ENCODE measurements at places on chromosomes 2 and 18.

- no peak for DNase-seq
Measured at GRCh38 chr2:174202188-174202587, 46.1 kb downstream of the OLA1 start.

- no peak for DNase-seq
Measured at GRCh38 chr2:61718965-61719364, 134.9 kb downstream of the FAM161A start.

DNA sequence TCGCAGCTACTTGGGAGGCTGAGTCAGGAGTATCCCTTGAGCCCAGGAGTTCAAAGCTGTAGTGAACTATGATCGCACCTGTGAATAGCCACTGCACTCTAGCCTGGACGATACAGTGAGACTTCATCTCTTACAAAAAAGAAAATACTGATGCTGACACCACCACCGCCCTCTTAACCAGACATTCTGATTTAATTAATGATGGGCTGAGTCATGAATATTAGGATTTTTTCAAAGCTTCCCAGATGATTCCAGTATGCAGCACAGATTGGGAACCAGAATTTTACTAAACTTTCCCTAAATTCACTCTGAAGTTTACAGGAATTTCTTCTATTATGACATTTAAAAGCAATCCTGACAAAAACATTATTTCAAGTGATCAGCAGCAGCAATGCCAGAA is 130.1 kb downstream of the ERBB4 start:
- no peak for DNase-seq

- DNase-seq: peak; percentile 47
Measured at GRCh38 chr18:76494231-76495005, 624 bp downstream of the ZNF516 start.

DNA sequence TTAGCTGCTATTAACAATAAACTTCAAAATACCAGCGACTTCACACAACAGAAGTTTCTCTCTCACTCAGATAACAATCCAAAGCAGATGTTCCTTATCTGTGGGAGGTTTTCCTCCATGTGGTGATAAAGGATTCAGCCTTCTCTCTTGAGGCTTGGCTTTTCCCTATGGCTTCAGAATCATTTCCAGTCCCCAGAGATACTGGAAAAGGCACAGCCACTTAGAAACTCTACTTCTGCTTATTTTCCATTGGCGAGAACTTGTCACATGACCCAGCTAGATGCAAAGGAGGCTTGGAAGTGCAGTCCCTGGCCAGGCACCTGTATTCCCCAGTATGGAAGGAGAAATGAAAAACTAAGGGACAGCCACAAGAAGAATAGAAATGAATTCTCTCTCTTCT is 344.8 kb downstream of the MTX2 start:
- DNase-seq: no peak

GRCh38 chr2:229057976-229058553 is 213.0 kb downstream of the PID1 start:
- no peak for DNase-seq

Measured in head of caudate nucleus (tissue), 42 donors.